ENCODE measurements at places on chromosomes 7 and 10. TPM values are rescaled to one million over a fixed set of nuclear protein-coding genes. Genes with fewer than 3 reads are reported as not detected.

Gene SEMA3D
- not detected for polyA plus RNA-seq

Gene HTRA1
- 0.16 TPM for polyA plus RNA-seq

- DNase-seq = peak; percentile 80
- H3K4me1 ChIP-seq = peaks cover 13% of the 10 kb centered on the region
- peak overlapping the region; percentile 86 for H3K27ac ChIP-seq
- H3K27me3 ChIP-seq = no peaks in the 10 kb centered on the region
Measured at GRCh38 chr7:2645274-2645868, 13.6 kb downstream of the TTYH3 start.

- peaks cover 4% of the 10 kb centered on the region for H3K27me3 ChIP-seq
- H3K4me3 ChIP-seq = no peak overlapping the region
Measured at GRCh38 chr10:51066231-51066630, 8.1 kb upstream of the PRKG1 start.

- peak overlapping the region; percentile 93 for H3K27ac ChIP-seq
- peak overlapping the region; percentile 80 for H3K4me3 ChIP-seq
- H3K36me3 ChIP-seq = peaks cover 3% of the 10 kb centered on the region
- DNase-seq = peak; percentile 86
Measured at GRCh38 chr10:62384057-62384446, 9.9 kb downstream of the ZNF365 start.

DNA sequence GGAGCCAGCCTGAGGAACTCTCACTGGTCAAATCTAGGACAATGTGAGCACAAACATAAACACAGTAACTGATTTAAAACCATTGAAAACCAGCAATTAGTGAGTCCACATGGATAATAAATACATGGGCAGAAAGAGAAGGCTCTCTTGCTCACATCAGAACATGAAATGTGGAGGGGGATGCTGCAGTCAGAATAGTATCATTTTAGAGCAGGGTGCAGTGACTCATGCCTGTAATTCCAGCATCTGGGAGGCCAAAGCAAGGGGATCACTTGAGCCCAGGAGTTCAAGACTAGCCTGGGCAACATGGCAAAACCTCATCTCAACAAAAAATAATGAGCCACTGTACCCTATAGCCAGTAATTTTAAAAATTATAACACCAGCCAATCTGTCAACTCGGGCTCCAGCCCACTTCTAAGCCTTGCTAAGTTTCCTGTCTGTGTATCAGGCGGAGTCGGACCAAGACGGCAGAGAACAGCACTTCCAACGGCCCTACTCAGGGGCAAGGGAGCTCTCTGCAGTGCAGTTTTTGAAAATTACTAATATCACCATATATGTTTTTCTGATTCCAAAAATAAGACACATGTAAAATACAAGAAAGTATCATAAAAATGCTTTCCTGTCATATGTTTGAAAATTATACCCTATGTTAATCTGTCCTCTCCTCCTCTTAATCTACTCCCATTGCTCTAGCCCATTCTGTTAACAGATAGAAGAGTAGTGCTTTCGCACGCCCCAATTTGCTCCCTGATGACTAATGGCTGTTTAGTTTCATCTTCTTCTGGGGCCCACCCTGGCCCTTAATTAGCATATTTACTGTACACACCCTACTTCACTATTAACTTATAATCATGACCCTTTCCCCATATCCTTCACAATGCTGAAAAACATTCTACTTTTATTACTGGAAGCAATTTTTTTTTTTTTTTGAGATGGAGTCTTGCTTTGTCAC is 17.1 kb downstream of the URGCP start:
- H3K27ac ChIP-seq = no peak overlapping the region
- no peak overlapping the region for H3K4me3 ChIP-seq
- H3K4me1 ChIP-seq = peaks cover 49% of the 10 kb centered on the region
- H3K36me3 ChIP-seq = peaks cover 34% of the 10 kb centered on the region
- no peak for DNase-seq
- peaks cover 10% of the 10 kb centered on the region for H3K27me3 ChIP-seq

GRCh38 chr10:106716381-106716780 is 448.1 kb downstream of the SORCS1 start:
- H3K27me3 ChIP-seq = peaks cover 2% of the 10 kb centered on the region
- no peak overlapping the region for H3K27ac ChIP-seq
- H3K4me3 ChIP-seq = no peak overlapping the region
- no peaks in the 10 kb centered on the region for H3K36me3 ChIP-seq
- DNase-seq = no peak
- H3K4me1 ChIP-seq = peaks cover 8% of the 10 kb centered on the region

DNA sequence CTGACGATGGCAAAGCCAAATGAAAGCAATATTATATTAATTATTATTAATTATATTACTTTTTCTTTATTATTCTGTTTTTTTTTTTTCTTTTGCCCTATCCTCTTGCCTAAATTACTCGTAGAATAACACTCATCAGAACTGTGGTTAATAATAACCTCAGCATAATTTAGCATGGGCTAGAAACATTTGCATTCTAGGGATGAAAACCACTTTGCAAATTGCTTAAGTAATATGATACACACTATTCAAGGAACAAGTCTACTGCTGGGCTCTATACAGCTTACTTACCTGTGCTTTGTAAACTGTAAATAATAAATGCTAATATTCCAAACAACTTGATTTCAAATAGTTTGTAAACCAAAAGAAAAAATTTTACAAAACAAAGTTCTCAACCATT is 375.8 kb downstream of the HGF start:
- H3K4me1 ChIP-seq = no peaks in the 10 kb centered on the region
- no peaks in the 10 kb centered on the region for H3K36me3 ChIP-seq
- no peak overlapping the region for H3K4me3 ChIP-seq
- DNase-seq = no peak
- no peak overlapping the region for H3K27ac ChIP-seq
